ENCODE measurements at places on chromosomes 13 and 19. TPM values are rescaled to one million over a fixed set of nuclear protein-coding genes. Genes with fewer than 3 reads are reported as not detected.

- H3K4me1 ChIP-seq = no peaks in the 10 kb centered on the region
- H3K36me3 ChIP-seq = peaks cover 35% of the 10 kb centered on the region
- H3K27me3 ChIP-seq = no peaks in the 10 kb centered on the region
These were observed 8.7 kb downstream of the EML2 start for GRCh38 chr19:45630463-45630862.

- H3K27ac ChIP-seq = no peak overlapping the region
- no peak overlapping the region for H3K4me3 ChIP-seq
- no peaks in the 10 kb centered on the region for H3K4me1 ChIP-seq
- DNase-seq = peak; percentile 87
- H3K27me3 ChIP-seq = no peaks in the 10 kb centered on the region
These were observed 49.4 kb upstream of the ARHGEF7 start for GRCh38 chr13:111065698-111066097.

DNA sequence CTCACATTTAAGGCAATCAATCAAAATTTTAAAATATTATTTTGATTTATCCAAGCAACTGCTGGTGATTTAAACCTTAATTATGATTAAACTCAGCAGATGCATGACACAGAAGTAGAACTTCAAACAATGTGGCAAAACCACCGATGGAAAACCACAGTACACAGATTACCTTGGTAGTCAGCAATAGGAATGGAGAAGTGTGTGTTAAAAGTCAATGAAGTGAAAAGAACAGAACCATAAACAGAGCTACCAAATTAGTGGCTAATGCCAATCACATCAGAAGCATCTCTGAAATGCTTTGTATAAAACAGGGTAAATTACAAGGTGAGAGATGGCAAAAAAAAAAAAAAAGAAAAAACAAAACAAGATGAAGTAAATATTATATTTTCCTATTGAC lies 31.2 kb downstream of the KATNAL1 start:
- H3K27ac ChIP-seq = no peak overlapping the region
- no peak overlapping the region for H3K4me3 ChIP-seq
- no peaks in the 10 kb centered on the region for H3K4me1 ChIP-seq
- no peaks in the 10 kb centered on the region for H3K36me3 ChIP-seq

- H3K27me3 ChIP-seq = no peaks in the 10 kb centered on the region
- no peaks in the 10 kb centered on the region for H3K4me1 ChIP-seq
- no peak overlapping the region for H3K27ac ChIP-seq
- DNase-seq = no peak
These were observed 1518.4 kb downstream of the UQCRFS1 start for GRCh38 chr19:27694361-27695055.

The CLEC4G gene
- total RNA-seq = 1.4 TPM
